ENCODE measurements at places on chromosomes 2 and 18. TPM values are rescaled to one million over a fixed set of nuclear protein-coding genes. Genes with fewer than 3 reads are reported as not detected.

DNA sequence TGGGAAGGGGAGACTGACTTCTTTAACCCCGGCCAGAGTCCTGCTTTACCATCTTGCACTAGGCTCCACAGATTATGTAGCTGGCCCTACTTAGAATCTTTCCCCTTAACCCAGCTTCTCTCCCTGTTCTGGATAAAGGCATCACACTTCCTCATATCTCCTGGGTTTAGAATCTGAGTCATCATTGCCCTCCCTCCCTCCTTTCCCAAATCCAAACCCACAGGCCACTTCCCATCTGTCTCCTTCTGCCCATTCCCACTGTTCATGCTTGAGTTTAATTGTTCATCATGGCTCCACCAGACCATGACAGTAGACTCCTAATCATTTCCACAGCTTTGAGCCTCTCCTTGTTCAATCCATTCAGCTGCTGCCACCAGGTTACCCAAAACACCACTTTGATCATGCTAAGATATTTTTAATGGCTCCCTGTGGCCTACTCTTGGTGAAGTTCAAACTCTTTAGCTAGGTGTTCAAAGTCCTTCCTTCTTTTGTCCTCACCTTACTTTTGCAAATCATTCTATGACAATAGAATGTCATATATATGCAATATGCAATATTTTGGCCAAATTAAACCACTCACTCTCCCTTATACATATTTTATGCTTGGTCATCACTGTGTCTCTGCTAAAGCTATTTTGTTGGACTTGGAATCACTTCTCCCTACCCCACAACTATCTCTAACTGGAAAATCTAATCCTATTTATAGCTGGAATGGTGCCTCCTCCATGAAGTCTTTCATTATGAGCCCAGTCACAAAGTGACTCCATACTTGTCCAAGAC is 5.5 kb downstream of the PDE11A start:
- DNase-seq, result no peak

POTEE gene
- 1.1 TPM for total RNA-seq

GRCh38 chr2:193253014-193253530 is 1058.3 kb upstream of the TMEFF2 start:
- no peak for DNase-seq

DNA sequence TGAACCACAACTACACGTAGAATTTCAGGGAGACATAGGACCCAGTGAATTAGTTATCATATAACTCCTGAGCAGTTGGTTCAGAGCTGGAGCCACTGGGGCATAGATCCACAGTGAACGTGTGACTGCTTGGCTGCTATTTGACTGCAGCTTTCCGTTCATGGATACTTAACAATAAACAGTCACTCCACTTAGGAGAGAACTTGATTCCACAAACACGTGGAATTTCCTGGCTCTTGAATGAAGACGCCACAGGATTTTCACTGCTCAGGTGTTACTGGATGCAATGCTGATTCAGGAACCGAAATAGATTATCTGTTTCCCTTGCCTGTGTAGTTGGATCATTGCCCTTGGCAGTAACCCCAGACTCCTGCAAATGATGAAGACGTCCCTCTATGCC is 679.1 kb upstream of the ZEB2 start:
- DNase-seq, result no peak

- DNase-seq, result no peak
Observed at GRCh38 chr18:35775887-35776286, 194.3 kb downstream of the GALNT1 start.

DNA sequence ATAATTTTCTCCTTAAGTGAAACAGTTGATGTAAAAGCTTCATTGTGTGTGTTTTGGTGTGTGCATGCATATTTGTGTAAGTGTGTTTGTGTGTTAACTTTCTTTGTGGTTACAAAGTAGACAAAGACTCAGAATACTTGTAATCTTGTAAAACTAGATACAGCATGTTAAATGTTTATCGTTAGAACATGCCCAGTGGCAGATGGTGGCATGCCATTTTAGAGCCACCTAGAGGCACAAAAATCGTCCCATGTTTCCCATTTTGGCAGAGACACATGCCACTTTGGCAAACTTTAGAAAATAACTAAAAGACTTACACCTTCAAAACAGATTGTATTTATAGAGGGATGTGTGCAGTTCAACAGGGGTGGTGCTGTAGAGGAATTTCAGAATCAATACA is 224.1 kb downstream of the LRP1B start:
- DNase-seq, result no peak

SNRNP27 gene
- total RNA-seq, result 55.6 TPM

DNA sequence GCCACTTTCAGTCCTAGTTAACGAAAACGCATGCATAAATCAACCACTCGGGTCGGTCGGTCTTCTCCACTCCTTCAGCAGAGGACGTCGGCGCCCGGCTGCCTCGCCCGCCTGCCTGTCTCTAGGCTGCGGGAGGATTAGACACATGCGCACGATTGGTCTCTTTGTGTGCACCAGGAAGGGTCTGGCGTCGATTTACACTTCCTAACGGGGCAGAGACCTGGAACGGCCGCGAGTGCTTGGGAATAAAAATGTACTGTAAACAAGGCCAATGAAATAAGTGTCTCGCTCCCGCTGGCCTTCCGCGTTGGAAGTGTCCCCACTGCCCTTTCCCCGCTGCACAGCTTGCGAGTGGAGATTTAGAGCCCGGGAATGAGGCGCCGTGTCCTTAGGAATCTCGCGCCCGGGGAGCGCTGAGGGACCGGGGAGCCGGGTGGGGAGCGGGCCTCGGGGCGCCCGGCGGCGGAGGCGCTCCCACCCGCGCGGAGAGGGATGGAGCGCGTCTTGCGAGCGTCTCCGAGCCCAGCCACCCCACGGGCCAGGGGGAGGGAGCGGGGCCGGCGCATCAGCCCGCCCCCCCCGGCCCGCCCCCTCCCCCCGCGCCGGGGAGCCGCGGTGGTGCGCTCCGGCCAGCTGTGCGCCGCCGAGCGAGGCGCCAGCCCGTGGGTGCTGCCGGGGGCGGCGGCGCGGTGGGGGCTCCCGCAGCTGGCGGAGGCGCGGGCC is at the start of gene DOK6:
DOK6 (plus strand) TSS at position 636 of the 723 bp plus-strand sequence.
- no peak for DNase-seq

- DNase-seq, result no peak
Observed at GRCh38 chr18:58106289-58107070, 62.5 kb downstream of the NEDD4L start.

ELOA2 gene
- not detected for total RNA-seq

DNA sequence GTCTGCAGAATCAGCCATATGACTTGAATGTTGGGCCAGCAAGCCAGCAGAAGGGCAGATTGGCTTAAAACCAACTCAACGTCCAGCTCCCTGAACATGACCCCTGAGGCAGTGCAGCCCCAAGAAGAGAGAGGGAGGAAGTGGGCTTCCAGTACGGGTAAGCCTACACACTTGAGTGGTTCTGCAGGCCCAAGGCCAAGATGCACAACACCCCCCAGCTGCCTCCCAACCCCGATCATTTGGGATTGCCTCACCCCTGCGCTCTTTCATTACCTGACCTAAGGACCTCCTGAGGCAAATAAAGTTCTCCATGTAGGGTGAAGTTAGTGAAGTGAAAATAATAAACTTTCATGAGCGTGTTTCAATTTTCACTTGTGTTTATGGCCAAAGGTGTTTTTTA is 536.0 kb downstream of the TNS1 start:
- DNase-seq, result no peak

- DNase-seq, result no peak
Observed at GRCh38 chr2:207720517-207721187, 9.2 kb downstream of the CCNYL1 start.
